Caudate nucleus (tissue), 63 donors: ENCODE measurements at places on chromosomes 13 and 19.
A peak's percentile ranks its signal among the peaks of the same experiment; 100 is the strongest.

DNA sequence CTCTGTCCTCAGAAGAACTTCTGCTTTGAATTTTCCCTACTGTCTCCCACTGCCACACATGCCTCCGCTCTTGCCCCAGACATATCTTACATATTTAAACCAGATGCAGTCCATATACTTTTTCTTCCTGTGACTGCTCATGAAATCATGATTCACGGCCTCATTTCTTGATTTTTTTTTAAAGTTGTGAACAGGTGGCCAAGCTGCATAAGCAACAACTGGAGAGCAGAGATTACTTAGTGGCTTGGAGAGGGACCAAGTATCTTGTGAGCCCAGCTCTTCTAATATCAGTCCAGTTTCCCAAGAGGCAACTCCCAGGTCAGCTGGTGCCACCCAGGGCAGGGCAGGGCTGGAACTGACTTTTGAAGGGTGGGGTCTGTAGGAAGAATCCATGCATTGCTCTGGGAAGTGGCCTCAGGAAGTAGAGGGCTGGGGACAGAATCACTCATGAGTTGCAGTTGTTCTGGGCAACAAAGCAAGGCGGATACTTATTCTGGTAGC, 152.4 kb downstream of the LMO7 start:
- DNase-seq = no peak

GRCh38 chr13:107450431-107450830, 764.9 kb downstream of the LIG4 start:
- DNase-seq = no peak

- DNase-seq = no peak
Observed at GRCh38 chr19:6587093-6587820, 3.7 kb downstream of the CD70 start.

GRCh38 chr13:88651531-88651930, 980.4 kb downstream of the SLITRK5 start:
- no peak for DNase-seq

GRCh38 chr19:34461375-34462100, 20.0 kb upstream of the WTIP start:
- no peak for DNase-seq

GRCh38 chr13:20686167-20686566, 17.3 kb upstream of the IL17D start:
- DNase-seq = no peak

DNA sequence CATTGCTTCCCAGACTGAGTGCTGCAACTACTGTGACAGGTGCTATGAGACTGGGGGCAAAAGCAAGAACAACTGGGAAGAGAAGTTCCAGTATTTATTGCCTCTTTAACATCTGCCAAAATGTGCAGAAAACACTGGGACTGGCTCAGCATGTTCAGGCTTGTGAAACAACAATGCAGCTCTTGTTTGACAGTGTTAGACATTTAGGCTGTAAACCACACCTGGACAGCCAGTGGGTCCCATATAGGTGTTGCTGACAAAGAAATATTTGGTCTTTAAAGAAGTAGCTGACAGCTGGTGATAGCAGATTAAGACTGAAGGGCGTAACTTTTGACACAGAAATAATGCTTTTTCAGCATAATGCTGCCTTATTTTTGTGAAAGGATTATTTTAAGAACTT, 88.1 kb downstream of the STOML3 start:
- no peak for DNase-seq

- no peak for DNase-seq
Observed at GRCh38 chr13:112132142-112132541, 65.2 kb downstream of the SOX1 start.

- DNase-seq = no peak
Observed at GRCh38 chr13:97135883-97136282, 86.2 kb upstream of the MBNL2 start.

DNA sequence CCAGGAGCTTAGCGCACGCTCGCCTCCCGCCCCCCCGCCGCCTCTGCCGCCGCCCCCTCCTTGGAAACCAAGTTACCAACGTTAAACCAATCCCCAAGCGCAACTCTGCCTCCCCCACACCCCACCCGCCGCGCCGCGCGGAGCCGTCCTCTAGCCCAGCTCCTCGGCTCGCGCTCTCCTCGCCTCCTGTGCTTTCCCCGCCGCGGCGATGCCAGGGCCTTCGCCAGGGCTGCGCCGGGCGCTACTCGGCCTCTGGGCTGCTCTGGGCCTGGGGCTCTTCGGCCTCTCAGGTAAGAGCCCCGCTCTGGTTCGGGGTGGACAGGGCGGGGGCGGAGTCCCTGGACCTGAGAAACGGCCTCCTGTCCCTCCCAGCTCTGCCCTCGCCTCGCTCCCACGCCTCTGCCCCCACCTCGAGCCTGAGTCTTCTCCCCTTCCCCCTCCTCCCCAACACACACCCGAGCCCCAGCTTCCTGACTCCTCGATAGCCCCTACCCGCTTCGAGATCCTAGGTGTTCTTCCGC, at the start of gene ICAM5:
TSS of gene ICAM5 (plus strand) at position 117 of the 521 bp plus-strand sequence. CDS start at position 209, 92 bp downstream.
- peak; percentile 40 for DNase-seq

DNA sequence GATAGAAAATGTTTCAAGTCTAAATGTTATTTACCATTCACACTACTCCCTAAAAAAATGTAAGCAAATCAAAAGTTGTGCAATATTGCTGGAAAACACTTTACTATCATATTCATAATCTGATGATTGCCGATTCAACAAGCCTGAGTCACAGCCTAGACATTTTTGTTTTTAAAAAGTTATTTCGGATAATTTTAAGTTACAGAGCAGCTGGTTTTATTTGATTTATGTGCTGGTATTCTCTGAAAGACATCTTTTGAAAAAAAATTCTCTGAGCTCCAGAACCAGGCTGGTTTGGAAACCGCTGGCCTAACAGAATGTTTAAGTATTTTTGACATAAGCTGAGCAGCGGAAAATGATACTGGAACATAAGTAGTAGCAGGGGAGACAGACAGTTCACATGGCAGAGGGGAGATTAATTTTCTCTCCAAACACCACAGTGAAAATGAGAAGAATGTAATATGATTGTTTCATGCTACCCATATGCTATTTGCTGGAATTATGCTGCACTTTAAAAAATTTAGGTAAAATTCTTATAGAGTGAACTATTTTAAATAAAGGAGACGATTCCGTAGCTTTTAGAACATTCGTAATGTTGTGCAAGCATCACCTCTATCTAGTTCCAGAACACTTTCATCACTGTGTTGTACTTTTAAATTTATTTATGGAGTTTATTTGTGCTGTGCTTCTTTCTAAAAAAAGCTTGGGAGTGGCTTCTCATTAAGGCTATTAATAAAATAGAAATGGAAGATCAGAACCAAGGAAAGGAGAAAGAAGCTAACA, 36.1 kb downstream of the TBC1D4 start:
- no peak for DNase-seq

DNA sequence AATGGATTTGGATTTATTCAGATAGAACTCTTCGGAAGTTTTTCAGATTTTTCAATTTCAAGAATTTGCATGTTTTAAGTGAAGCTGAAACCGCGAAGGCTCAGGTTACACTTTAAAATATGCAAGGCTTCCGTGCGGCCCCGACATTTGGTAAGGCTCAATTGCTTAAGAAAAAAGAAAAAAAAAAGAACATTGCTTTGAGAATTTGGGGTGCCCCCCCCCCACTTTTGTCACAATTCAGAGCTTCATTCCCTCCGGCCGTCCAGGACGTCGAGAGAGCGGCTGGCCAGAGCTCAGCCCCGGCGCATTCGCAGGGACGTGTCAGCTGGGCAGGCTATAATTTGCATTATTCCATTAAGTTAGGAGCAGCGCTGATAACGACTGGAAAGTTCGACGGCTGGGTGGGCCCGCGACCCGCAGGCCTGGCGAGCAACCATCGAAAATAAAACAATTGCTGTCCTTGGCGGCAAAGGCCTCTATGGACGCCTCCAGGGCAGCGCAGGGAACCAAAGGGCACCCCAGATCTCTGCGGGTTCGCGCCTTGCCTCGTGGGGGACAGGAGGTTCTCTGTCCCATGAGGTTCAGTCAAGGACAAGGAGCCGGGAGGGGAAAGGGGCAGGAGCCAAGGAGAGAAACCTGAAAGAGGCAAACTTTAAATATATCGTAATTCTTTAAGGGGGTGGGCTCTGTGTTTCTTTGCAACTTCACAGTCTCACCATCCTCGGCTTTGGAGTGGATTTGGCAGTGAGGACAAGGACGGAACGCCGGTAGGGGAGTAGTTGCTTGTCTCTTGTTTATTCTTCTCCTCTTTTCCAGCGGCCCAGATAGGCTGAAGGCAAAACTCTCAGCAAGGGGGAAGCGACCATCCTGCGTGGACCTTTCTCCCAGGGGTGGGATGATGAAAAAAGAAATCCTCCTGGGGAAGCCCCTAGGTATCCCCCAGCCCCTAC, 7.0 kb downstream of the SOX21 start:
- DNase-seq = no peak

- DNase-seq = no peak
Observed at GRCh38 chr19:18029617-18030338, 21.8 kb downstream of the ARRDC2 start.

- DNase-seq = no peak
Observed at GRCh38 chr13:21330126-21330861, 128.8 kb downstream of the ZDHHC20 start.

GRCh38 chr19:12244370-12244769, 50.3 kb downstream of the ZNF44 start:
- DNase-seq = no peak

GRCh38 chr19:33156334-33156733, 24.4 kb downstream of the WDR88 start:
- DNase-seq = no peak

DNA sequence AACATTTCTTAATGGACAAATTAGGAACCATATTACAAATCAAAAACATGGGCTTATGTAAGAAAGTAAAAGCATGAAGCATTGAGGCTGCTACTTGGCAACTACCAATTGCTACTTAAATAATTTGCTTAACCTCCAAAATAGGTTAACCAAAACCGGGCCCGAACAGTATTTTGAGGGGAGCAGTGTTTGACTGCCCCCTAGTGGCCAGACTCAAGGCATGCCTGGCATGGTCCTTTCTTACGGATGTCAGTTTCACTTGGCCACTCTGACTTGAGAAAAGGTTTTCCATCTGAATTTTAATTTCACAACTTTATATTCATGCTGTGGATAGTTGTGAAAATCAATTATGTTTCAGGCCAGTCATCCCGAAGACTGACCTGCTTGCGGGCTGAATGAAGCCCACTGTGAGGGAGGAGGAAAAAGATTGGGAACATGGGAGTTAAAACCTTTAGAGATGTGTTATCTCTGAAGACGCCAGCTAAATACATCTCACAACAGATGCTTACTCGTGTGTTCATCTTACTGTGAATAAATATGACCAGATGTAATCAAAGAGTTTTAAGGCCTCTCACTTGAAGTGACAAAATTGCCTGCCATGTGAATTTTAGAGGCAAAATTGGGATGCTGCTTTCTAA, 2.9 kb downstream of the RXFP2 start:
- DNase-seq = peak; percentile 11

DNA sequence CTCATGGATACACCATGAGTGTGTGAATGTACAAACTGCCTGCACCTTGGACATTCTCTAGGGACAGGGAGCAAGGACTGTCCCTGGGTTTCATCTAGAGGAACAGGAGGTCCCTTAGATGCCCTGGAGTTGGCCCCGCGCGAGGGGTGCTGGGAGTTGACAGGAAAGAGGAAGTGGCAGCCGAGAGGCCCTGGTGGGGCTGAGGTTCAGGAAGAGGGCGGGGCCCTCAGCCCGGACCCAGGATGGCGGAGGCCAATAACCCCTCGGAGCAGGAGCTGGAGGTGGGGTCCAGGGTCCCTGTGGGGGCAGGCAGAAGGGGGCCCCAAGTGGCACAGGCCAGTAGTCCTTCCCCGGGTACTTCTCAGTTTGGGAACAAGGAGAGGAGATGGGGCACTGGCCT, 6.9 kb downstream of the PKN1 start:
- no peak for DNase-seq

GRCh38 chr13:110409581-110409992, 102.5 kb downstream of the COL4A2 start:
- no peak for DNase-seq

DNA sequence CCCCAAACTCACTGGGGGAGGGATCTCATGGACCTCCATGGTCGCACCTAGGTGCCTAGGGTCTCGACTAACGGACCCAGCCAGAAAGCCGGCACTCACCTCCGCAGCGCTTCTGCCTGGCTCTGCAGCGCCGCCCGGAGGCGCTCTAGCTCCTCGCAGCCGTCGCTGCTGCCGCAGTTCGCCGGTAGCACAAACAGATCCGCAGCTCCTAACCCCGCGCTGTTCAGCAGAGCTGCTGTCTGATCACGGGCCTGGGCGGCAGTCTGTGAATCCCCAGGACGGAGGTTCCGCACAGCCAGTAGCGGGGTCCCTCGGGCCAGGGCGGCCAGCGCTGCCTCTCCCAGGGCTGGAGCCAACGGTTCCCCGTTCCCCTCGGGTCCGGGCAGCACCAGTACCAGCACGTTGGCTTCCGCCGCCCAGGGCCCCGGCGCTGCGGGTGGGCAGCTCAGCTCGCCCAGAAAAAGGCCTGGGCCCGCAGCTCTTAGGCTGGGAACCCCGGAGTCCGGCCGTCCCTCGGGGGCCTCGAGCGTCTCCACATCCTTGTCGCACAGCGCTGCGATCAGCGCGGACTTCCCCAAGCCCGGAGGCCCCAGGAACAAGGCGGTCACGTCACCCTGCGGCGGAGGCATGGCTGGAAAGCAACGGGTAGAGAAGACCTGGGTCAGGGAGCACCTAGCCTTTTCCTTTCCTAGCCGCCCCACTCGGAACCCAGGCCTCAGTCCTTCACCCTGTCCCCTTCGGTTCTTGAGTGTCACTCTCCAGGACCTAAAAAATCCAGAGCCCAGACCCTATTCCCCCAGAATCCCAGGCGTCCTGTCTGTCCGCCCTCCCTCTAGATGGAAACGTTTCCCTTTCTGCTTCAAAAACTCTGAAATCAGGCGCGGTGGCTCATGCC, 977 bp downstream of the IRGQ start:
- DNase-seq = peak; percentile 47

GRCh38 chr19:12202250-12202649, 39.4 kb downstream of the ZNF136 start:
- no peak for DNase-seq

DNA sequence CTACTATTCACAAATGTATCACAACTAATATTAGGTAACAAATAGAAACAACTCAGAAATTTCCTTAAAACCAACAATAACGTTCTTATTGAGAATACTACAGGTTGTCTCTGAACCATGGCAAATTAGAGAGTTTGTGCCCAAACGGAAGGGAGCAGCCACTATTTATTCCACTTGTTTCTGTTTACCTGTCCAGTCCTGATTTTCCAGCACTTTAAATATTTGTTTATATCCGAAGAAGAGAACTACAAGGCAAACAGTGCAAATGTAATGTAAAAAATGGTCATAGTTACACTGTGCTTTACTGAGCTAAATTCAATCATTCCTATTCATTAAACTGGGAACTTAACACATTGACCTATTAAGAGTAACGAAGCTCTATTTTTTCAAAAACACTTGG, 9.2 kb downstream of the SUCLA2 start:
- no peak for DNase-seq

- DNase-seq = no peak
Observed at GRCh38 chr19:56956503-56957226, 116.1 kb upstream of the PEG3 start.

GRCh38 chr13:26549713-26550112, 7.8 kb upstream of the WASF3 start:
- peak; percentile 46 for DNase-seq
